ENCODE measurements at places on chromosomes 4 and X. TPM values are rescaled to one million over a fixed set of nuclear protein-coding genes. Genes with fewer than 3 reads are reported as not detected.

- DNase-seq = no peak
Observed at GRCh38 chr4:168621806-168622589, 125.1 kb downstream of the PALLD start.

DNA sequence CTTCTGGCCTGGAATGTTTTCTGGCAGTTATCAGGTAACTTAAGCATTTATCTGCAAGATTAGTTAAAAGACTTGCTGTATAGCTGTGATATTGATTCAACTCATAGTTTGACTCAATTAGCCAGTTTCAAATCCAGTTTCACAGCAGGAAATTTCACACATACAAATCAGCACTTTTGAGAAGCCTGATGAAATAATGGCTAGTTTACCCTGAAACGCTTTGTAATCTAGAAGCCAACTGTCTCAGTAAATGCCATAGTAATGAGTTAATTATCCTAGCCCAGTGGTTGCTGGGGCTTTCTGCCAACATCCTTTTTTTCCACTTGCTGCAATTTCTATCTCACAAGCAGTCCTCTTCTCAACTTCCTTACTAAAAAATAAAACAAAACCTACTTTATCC lies 53.1 kb downstream of the ARHGEF38 start:
- no peak for DNase-seq

GRCh38 chr4:156252358-156252921 lies 298.8 kb upstream of the CTSO start:
- no peak for DNase-seq

- no peak for DNase-seq
Observed at GRCh38 chrX:12149670-12150407, 11.6 kb downstream of the FRMPD4 start.

DNA sequence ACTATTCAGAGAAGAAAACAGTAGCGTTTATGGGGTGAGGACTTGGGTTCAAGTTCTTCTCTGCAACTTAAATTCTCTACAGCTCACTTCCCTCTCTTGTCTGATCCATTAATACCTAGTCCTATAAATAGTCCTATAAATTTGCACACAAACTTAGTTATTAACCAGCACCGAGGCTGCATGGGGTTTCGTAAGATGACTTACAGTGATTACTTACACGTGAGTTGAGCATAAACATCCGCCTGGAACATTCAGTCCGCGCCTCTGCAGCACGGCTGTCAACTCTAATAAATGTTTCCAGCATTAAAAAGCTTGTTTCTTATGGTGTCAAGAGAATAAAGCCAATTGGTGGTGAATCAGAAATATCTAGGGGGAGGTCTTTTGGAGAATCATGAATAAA lies 103.0 kb upstream of the ENPP6 start:
- DNase-seq = no peak

PGM2 gene
- 15.6 TPM for total RNA-seq

All from Right ventricle myocardium superior (tissue), 1 donor.